ENCODE measurements at places on chromosomes 3 and 15.

GRCh38 chr3:171240504-171240835 lies 213.9 kb upstream of the SLC2A2 start:
- DNase-seq = no peak

- DNase-seq = no peak
Measured at GRCh38 chr3:76500746-76501275, 539.1 kb upstream of the ROBO2 start.

- DNase-seq = no peak
Measured at GRCh38 chr3:54356261-54357045, 234.1 kb downstream of the CACNA2D3 start.

- no peak for DNase-seq
Measured at GRCh38 chr15:82995938-82996337, 9.9 kb downstream of the RAMAC start.

DNA sequence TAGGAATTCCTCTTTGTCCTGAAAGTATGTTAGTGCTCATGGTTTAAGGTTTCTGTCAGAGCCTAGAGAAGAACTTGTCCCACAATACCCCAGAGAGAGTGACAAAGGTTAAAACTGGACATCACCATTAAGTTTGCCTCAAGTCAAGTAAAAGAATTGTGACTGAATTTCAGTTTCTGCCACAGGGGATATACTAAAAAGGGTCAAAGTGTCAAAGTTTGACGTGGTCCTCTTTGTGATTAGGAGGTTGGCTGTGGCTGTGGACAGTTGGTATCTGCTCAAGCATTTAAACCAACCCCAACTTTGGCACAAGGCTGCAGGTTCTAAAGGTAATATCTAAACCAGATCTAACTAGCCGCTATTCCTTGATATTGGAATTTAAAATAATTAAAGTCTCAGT lies 26.1 kb downstream of the FMN1 start:
- DNase-seq = no peak

DNA sequence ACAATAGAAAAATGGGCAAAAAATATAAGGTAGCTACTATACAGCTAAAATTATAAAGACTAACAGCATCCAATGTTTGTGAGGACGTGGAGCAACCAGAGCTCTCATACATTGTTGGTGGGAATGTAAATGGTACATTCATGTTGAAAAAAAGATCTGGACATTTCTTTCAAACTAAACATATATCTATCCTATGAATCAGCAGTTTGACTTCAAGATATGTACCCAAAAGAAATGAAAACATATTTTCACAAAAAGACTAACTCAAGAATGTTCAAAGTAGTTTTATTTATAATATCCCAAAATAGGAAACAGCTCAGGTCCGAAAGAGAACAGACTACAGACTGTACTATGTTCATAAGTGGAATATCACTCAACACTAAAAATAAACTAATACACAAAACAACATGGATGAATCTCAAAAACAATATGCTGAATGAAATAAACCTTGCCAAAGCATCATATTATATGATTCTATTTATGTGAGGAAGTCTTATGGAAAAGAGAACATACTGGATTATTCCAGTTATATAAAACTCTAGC lies 8.8 kb upstream of the TTBK2 start:
- no peak for DNase-seq

DNA sequence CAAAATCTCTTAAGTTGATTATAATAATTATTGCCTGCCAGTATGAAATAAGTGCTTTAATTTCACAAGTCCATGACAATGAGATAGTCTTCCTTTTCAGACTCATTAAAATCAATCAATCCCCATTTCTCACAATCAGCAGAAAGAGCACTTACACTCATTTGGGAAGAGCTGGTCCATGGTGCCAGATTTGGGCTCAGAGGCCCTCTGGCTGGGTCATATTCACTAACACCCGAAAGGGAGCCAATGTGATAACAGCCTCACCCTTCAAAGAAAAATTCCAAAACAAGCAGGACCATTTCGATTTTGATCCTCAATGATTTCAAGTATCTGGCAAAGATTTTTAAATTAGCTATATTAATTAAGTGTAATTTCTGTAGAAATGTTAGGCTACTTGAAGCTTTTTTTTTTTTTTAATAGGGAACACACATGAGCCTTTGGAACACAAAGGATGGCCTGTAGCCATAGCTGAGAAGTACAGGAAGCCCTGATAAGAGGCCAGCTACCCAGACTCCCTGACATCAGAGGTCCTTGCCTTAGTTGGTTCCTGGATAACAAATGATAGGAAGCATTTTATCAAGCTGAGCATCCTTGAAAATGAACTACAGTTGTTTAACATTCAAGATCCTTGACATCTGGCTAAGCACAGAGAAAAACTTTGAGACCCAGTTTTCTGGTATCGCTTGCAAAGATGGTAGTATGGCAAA lies 17.1 kb downstream of the MCF2L2 start:
- DNase-seq = no peak

GRCh38 chr15:68794863-68795262 lies 25.8 kb downstream of the ANP32A start:
- DNase-seq = no peak

- DNase-seq = no peak
Measured at GRCh38 chr3:128858167-128858566, 21.3 kb upstream of the ACAD9 start.
